Activated CD4-positive, alpha-beta T cell treated with anti-CD3 and anti-CD28 coated beads, Interleukin-10, Interleukin-2, amounts not matched to agents 100 ng/mL and 50 ng/mL, durations not matched to agents 16 hours and 8 hours (primary cell): ENCODE measurements at places on chromosomes 16 and 17.

DNA sequence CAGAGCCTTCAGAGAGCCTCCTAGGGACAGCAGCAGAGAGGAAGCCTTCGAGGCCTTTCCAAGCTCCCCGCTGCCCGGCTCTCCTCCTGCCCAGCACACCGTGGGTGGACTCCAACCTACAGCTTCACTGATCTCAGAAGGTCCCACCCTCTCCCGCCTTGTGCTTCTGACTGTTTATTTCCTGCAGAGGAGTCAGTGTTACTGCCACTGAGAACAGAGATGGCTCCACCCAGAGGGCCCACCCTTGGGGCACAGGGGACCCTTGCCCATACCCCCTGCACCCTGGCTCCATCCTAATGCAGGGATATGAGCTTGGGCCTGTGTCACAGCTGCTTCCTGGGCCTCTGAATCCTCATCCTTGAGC, 52.8 kb upstream of the TOB1 start:
- DNase-seq: peak; percentile 41

DNA sequence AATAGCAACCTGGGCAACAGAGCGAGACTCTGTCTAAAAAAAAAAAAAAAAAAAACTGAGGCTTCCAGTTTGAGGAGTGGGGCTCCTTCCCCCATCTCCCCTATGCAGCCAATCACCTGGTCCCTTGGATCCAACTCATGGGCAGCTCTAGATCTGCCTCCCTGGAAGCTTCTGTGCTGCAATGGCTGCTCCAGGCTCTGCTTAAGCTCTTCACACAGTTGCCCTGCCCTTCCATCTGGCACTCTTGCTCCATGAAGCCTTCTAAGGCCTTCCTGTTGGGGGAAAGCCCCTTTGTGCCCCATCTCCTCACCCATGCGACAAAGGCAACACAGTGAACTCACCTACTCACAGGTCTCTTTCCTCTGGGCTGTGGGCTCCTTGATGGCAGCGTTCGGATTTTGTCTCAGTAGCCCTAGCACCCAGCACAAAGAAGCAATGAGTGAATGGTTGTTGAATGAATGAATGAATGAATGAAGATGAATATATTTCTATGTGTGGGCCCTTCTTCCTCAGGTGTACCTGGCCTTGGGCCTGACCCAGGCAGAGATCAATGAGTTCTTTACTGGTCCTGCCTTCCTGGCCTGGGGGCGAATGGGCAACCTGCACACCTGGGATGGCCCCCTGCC, 1.9 kb downstream of the NAGLU start:
- no peak for DNase-seq

DNA sequence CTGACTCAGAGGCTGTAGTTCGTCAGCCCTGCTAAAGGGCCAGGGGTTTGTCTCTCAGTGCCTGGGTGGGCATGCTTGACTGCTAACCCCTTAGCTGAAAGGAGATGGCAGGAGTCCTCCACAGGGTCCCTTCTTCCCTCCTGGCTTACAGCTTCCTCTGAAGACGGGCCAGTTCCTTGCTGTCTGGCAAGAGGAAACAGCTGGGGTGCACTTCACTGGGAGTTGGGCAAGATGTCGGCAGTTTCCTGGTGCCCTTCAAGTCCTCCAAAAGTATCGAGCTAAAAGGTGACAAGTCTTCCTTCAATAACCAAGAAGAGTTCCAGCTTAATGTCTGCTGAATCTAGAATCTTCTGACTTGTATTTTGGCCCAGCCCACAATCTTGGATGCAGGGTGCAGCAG, 23.4 kb downstream of the NUP85 start:
- no peak for DNase-seq

GRCh38 chr17:31834448-31834847, 24.6 kb downstream of the COPRS start:
- no peak for DNase-seq

DNA sequence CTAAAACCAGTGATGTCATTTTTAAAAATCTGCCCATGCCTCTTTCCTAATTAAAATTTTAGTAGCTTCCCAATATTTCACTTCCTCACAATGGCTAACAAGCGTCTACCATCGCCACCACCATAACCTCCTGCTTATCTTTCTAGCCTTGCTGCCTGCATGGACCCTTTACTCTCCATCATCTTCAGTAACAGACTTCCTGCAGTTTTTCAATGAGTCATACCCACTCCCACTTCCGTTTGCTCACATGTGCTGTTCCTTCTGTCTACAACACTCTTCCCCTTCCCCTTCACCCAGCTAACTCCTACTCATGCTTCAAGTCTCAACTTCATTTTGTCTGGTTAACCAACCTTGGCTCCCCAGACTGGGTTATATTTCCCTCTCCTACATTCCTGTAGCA, 12.8 kb upstream of the SKAP1 start:
- DNase-seq: peak; percentile 66

DNA sequence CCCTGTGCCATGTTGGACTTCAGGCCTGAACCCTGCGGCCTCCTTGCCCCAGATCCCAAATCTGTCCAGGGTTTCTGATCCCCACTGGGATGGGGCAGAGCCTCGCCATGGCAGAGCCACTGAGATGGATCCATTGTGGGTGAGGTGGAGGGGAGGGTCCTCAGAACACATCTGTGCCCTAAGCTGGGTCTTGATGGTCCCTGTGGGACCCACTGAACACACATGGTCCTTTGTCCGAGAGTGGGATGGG, 38.0 kb upstream of the KSR1 start:
- DNase-seq: no peak

DNA sequence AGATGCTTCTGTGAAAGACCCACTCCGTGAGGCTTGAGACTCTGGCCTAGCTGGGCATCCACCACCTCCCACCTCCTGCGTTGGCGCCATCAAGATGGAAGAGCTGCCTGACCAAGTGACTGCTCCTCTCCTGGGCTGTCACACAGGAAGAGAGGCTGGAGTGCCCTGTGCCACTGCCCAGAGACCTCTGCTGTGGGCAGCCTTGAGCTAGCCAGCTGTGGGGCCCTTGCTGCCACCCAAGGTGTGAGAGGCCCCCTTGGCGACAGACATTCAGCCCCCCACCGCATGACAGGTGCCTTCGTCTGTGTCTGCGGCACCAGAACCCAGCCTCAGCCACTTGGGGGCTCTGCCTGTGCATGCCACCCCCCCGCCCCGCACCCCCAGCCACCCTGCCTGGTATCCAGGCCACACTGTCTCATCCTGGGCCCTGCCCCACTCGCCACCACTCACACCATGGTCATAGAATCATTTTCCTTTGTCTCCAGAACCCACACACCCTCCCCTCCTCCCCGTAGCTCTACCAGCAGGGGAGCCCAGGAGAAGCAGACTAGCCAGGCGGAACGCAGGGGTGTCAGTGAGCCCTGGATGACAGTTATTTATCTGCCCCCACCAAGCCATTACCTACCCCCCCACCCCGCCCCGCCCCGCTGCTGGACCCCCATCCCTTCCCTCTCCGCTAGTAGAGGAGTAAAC, 120.9 kb upstream of the LHX1 start:
- DNase-seq: no peak

- no peak for DNase-seq
These were observed 14.3 kb downstream of the DYNLL2 start for GRCh38 chr17:58097384-58098088.

DNA sequence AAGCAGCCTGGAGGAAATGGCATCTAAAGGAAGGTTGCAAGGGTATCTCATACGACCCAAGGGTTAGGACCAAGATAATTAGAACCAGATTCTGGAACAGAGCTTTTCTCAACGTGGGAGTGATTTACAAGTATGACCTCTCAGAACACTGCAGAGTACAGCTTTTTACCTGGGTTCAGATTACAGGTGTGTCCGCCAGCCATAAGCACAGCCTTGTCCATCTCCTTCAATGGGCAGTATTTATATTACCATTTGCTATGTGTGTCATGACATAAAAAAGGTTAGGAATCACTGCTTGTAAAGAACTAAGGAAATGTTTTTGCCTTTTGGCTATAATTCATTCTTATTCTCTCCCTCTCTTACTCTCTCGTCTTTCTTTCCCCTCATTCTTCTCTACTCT, 36.7 kb downstream of the MYO1D start:
- no peak for DNase-seq

- DNase-seq: no peak
These were observed 79.4 kb downstream of the C16orf78 start for GRCh38 chr16:49453021-49453420.

DNA sequence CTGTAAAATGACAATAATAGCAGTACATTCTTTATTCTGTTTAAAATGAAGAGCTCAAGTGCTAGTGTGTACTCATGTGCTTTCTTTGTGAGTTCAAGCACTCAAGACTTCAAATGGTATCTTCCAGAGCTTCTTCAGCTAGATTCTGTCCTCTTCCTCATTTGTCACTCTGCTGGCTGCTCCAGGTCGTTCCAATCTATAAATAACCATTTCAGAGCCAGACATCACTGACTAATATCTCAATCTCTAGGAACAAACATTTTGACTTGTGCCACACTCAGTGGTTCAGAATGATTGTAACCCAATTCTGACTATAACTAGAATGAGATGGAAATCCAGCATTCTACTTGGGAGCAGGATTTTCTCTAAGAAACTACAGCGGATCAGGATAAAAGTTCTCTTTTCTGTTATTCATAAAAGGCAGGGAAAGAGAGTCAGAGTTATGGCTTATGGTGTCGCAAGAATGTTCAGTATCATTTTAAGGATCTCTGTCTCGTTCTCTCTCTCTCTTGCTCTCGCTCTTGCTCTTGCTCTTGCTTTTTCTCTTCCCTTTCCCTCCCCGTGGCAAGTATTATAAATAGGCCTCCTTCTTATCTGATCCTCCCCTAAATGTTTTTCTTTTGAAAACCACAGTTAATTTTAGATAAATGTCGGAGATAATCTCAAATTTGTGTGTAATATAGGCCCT, 116.3 kb upstream of the MAF start:
- peak; percentile 13 for DNase-seq

- DNase-seq: no peak
These were observed 99.3 kb upstream of the C17orf78 start for GRCh38 chr17:37276475-37276874.

DNA sequence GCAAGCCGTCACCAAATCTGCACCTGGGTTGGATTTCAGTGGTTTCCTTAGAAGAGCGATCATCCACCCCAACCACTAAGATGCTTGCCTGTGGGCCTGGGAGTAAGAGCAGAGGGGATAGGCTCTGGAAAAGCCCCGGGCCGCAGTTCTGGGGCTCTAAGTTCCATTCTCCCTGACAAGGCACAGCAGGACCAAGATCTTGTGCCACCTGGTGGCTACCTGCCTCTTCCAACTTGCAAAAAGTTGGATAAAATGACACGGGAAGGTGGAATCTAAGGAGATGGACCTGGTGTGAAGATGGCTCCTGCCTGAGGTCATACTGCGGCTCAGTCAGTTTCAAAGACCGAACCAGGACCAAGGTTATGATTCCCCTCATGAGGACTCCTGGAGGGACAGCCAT, 42.3 kb downstream of the ABCC12 start:
- DNase-seq: no peak

- DNase-seq: peak; percentile 69
These were observed 1.1 kb upstream of the TFAP4 start for GRCh38 chr16:4273858-4274311.

- no peak for DNase-seq
These were observed 8.2 kb downstream of the NTHL1 start for GRCh38 chr16:2039274-2040031.

- no peak for DNase-seq
These were observed 61.2 kb downstream of the CLEC16A start for GRCh38 chr16:11005611-11005975.

DNA sequence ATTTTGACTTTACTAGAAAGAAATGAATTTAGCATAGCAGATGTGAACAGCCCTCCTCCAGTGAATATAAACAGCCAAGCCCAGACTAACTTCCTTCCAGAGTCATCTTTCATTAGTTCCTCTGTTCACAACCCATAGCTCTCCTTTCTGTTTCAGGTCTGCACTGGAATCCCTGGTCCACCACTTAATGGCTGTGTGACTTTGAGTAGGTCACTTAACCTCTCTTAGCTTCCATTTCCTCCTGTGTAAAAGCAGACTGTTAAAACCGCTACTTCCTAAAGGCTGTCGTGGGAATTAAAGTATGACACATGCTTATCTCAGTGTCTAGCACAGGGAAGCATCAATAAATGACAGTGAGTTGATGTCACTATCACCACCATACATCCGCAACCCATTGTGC, 7.5 kb downstream of the SLC6A4 start:
- DNase-seq: no peak

DNA sequence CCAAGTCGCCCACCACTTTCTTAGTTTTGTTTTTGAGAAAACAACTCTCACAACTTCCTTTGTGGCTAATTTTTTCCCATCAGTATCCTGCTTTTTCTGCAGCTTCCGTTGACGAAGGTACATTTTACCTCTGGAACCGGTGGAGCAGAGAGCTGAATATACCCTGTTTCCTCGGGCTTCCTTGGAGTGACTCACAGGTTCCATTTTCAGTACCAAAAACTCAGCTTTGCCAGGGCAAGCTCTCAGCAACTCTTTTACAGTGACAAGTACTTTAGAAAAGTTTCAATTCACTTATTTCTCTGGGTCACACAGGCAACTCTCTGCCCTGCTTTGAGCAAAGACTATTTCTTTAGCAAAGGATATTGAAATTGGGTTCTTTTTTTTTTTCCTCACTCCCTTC, 318.9 kb downstream of the SNX29 start:
- no peak for DNase-seq

GRCh38 chr17:80926591-80927250, 64.9 kb upstream of the CHMP6 start:
- no peak for DNase-seq

DNA sequence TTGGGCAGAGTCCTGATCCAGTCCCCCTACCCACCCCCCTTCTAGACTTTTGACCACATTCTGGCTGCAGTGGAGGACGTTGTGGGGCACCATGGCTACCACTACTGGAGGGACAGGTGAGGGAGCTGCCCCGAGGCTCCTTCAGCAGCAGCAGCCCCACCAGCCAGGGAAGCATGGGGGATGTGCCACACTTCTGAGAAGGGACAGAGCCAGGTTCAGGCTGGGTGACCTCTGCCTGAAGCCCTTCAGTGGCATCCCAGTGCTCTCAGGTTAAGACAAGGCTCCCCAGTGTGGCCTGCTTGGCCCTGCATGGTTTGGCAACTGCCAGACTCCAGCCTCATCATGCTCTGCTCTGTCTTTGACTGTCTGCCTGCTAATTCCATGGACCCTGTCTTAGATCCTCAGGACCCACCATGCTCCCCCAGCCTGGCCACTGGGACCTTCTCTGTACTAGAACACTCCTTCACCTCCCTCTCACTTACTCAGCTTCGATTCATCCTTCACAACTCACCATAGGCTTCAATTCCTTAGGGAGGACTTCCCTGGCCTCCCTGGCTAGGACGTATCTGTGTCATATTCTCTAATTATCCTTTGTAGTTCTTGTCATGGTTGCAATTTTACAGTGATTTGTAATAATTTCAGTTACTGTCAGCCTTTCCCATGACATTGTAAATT, 8.8 kb downstream of the SLC9A5 start:
- DNase-seq: no peak
